ENCODE measurements at places on chromosomes 3 and 15.
A peak's percentile ranks its signal among the peaks of the same experiment; 100 is the strongest.

DNA sequence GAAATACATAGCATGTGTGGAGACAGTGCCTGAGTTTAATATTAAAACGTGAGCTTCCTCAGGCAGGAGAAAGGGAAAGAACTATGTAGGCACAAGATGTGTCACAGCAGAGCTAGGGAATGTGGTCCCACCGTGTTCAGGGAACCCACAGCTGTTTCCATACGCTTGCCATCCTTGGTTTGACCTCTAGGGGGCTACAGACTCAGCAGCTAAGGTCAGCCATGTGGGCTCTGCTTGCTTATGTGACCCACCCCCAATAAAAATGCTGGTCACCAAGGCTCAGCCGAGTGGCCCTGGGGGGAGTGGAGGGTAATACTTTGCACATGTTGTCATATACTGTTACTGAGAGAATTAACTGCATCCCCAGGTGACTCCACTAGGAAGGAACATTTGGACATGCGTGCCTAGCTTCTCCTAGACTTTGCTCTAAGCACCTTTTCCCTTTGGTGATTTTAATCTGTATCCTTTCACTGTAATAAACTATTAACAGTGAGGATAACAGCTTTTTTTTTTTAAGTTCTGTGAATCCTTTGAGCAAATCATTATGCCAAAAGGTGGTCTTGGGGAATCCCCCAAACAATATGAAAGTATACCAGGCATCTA lies 3.3 kb downstream of the TUBGCP5 start:
- no peak for DNase-seq

DNA sequence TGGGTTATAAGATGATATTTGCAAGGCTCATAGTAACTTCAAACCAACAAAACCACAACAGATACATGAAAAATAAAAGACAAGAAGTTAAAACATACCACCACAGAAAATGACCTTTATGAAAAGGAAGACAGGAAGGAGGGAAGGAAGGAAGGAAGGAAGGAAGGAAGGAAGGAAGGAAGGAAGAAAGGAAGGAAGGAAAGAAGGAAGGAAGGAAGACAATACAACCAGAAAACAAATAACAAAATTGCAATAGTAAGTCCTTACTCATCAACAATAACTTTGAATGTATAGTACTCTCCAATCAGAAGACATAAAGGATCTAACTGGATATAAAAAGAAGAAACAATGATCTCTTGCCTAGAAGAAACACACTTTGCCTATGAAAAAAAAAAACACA lies 287.4 kb upstream of the DCBLD2 start:
- DNase-seq = no peak

DNA sequence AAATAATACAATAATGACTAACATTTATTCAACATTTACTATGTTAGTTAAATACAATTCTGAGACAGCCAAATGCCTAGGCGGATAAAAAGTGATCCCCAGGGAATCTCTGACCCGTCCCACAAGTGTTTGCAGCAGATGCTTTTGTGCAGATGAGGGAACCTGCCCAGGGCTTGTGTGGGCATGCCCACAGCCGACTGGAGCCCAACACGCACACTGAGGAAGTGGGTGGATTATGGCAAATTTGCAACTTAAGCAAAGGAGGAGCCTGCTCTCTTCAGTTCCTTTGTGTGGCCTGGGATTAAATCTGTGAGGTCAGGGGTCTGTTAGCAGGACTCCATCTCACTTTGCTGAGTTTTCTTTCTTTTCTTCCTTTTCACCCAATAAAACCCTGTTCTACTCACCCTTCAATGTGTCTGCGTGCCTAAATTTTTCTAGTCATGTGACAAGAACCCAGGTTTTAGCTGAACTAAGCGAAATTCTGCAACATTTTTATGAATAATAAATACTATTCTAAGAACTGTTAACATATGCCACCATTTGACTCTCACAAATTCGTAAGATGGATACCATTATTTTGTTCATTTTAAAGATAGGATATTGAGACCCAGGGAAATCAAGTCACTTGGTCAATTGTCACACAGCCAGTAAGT lies 13.9 kb upstream of the RTP1 start:
- peak; percentile 15 for DNase-seq

DNA sequence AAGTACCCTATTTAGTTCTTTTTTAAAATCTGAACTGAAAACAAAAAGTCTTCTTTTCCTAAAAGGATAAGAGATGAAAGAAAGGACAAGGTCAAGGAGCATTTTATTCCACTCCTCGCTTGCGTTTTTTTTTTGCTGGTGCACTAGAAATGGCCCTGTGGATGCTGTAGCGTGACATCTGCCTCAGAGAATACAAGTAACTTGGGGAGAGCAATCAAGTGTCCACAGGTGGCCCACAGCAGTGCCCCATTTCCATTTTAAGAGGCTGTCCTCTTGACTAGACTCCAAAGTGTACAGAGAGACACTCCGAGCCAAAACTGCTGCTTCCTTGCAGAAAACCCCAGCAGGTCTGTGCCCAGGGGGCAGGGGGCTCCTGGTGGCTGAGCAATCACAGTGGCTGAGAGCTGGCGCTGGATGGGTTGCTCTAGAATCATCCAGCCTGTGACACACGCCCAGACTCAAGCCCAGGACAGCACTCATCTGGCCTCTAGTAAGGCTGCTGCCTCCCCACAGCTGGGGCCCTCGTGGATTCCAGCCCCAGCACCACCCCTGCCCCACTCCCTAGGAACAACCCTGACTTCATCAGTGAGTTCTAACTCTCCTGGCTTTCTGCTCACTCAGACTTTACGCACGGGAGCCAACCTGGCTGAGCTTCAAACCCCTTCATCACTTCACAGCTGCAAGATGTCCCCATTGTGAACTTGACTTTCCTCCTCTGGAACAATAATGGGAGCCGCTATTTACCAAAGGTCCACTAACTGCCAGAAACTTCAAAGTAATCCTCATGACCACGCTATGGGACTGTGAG lies 71.1 kb upstream of the SPATA12 start:
- DNase-seq = no peak

DNA sequence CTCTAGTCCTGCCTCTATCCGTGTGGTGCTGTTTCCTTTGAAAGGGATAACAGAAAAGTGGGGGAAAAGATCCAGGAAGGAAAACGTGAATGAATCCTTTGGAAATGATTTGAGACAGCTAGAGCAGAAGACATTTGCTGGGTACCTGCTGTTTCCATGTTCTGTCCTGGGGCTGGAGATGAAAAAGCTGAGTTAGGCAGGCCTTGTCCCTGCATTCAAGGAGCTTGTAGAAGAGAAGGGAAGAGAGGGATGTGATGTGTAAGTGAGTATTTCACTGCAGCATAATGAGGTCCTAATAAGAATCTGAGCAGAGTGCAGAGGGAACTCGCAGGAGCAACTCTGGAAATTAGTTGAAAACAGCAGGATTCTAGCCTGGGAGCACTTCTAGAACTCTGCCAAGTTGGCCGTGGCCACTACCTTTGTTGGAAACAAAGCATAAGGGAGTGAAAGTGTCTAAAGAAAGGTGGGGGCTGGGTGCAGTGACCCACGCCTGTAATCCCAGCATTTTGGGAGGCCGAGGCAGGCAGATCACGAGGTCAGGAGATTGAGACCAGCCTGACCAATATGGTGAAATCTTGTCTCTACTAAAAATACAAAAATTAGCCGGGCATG lies 13.8 kb upstream of the SEMA4B start:
- no peak for DNase-seq

All from NCI-H187 treated with DMSO at 0.1 percent for 48 hours (cell line).